ENCODE measurements at places on chromosomes 16 and 17. TPM values are rescaled to one million over a fixed set of nuclear protein-coding genes. Genes with fewer than 3 reads are reported as not detected.

GRCh38 chr17:78595135-78595810, 18.1 kb upstream of the DNAH17 start:
- DNase-seq: no peak

GRCh38 chr17:11081342-11081741, 159.7 kb upstream of the SHISA6 start:
- no peak for DNase-seq

GRCh38 chr17:77491921-77492445, 351.2 kb downstream of the SEC14L1 start:
- no peak for DNase-seq

- no peak for DNase-seq
Observed at GRCh38 chr16:4232541-4233386, 9.1 kb downstream of the SRL start.

GRCh38 chr16:11543661-11544393, 42.9 kb downstream of the LITAF start:
- no peak for DNase-seq

DNA sequence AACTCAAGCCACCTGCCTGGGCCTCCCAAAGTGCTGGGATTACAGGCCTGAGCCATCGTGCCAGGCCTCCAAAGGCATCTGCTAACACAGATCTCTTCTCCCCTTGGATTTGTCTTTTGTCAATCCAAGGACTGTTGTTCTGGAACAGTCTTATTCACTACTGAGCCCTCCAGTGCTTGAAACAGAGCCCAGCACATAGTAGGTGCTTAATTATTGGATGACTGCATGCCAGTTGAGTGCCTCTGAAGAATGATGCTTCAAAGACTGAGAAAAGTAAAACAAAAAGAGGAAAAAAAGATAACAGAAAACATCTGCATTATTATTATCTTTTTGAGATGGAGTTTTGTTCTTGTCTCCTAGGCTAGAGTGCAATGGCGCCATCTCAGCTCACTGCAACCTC, 1.7 kb upstream of the CRISPLD2 start:
- DNase-seq: no peak

DNA sequence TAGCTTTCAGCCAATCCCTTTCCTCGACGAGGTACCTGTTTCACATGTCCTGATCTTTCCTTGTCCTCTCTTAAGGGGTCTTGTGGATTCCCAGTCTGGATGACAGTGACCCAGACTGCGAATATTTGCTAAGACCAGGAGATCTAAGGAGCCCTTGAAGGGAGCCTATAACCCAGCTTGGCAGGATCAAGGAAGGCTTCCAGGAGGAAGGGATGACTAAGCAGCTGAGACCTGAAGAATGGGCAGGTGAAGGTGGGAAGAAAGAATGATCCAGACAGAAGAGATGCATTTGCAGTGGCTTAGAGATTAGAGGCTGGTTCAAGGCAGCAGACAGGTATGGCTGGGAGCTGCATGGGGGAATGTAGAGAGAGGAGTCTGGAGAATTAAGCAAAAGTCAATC, 1.9 kb upstream of the PDK2 start:
- no peak for DNase-seq

- no peak for DNase-seq
Observed at GRCh38 chr17:50003911-50004310, 8.9 kb upstream of the DLX3 start.

GRCh38 chr16:71526111-71526631, at the start of gene CHST4:
CHST4 (plus strand) TSS chr16:71526426; CDS start chr16:71536678, 10,252 bp downstream.
- DNase-seq: no peak

DNA sequence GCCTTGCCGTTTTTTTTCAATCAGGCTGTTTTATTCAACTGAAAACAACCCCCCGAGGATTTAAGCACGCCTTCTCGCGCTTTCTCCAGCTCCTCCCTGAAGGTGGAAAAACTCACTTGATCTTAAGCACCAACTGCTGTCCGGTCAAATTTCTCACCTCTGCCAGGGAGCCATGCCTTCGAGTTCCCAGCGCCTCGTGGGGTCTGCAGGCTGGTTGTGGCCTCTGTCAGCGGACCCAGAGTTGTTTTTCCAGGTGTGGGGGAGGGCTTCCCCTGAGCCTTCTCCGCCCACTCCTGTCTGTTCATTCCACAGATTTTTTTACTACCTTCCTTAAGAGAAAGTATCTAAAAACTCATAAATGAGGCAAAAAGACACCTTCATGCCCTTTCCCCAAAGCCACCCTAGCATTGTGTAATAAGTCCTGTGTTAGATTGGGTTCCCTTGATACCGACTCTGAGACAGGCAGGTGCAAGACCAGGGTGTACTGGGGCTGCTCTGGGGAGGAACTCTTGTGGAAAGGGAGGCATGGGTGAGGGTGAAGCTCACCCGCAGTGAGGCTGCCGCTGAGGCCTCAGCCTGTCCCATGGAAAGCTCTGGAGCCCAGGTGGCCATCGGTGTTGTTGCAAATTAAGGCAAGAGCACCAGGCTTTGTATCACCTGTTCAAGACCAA, 101.6 kb downstream of the AXIN2 start:
- DNase-seq: no peak

DNA sequence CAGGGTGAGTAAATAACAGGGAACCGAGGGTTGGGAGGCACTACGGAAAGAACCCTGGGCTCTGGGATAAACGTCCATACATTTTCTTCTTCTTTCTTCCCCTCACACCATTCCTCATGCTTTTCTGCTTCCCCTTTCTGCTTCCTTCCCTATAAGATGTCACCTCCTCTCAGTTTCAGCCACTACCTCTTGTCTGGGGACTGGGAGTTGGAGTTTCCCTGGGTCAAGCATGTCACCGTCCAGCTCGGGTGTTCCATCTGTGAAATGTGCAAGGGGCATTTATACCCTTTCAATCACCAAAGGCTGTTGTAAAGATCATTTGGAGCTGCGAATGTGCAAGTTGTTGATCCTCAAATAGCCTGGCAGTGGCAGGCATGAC, 17.5 kb upstream of the CCL22 start:
- DNase-seq: no peak

- peak; percentile 37 for DNase-seq
Observed at GRCh38 chr17:17416400-17417360, 60.1 kb upstream of the MED9 start.

- no peak for DNase-seq
Observed at GRCh38 chr17:43671031-43671692, 9.4 kb upstream of the MEOX1 start.

GRCh38 chr17:17933775-17934174, 38.4 kb downstream of the TOM1L2 start:
- no peak for DNase-seq

GRCh38 chr16:11298143-11298900, 17.2 kb upstream of the PRM1 start:
- DNase-seq: no peak

- no peak for DNase-seq
Observed at GRCh38 chr16:2835638-2836493, 5.8 kb downstream of the ZG16B start.

- DNase-seq: no peak
Observed at GRCh38 chr17:44309472-44309871, 1.1 kb downstream of the RUNDC3A start.

DNA sequence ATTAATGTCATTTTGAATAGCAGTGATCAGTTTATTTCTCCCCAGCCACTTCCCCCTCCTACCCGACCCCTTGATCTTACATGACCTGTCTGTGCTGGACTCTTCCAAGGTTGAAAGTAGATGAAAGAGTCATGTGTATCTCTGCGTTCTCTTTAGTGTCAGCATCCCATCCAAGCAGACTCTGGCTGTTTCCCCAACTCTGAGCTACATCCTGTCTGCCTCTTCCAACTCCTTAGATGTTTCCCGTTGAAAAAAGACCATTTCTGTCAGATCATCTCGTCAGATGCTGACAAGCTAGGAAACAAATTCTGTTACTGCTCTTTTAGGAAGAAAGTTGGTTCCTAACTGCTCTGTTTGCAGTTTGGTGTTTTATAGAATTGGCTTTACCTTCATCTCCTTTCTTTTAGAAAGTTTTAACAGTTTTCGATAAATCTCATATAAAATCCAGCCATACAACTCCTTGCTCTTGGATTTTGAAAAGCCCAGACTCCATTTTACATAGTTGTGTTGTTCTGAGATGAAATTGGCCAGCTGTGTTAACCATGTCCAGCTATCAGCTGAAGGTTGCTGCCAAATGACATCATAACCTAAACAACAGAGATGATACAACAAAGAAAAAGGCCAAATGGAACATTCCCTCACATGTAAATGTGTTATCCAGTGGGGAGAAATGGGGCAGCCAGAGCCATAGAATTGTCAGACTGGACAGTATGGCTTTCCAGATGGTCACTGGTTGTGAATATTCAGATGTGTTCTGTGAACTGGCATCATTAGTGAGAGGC, 43.5 kb downstream of the CYB561 start:
- no peak for DNase-seq

- DNase-seq: no peak
Observed at GRCh38 chr17:29885031-29885640, 44.9 kb downstream of the SSH2 start.

GRCh38 chr17:13741744-13742143, 140.0 kb upstream of the HS3ST3A1 start:
- DNase-seq: no peak

DNA sequence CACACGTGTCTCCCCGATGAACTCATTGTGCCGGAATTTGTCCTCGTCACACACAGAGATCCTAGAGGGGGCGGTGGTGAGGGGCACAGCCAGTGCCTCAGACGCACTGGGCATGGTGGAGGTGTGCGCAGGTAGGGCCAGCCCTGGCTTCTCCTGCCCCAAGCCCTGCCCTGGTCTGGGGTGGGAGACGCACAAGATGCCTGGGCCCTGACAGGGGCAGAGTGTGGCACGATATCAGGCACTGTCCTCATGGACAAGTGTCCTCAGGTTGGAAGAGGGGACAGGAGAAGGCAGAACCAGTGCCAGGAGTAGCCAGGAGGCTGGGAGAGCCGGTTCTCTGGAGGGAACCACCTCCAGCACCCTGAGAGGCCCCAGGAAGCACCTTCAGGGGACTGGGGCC, 20.0 kb downstream of the DOC2B start:
- no peak for DNase-seq

- peak; percentile 38 for DNase-seq
Observed at GRCh38 chr17:58277107-58277801, 3.5 kb downstream of the MPO start.

CACNG3 gene
- total RNA-seq: not detected

TSEN54 gene
- 59.2 TPM for total RNA-seq

CMTM1 gene
- total RNA-seq: 15.3 TPM

KRTAP2-2 gene
- total RNA-seq: not detected

TBC1D16 gene
- 1.2 TPM for total RNA-seq

SMURF2 gene
- 18.2 TPM for total RNA-seq

HSD17B2 gene
- total RNA-seq: not detected

C16orf89 gene
- not detected for total RNA-seq

OR1E2 gene
- not detected for total RNA-seq

DNAH3 gene
- not detected for total RNA-seq

SPATA2L gene
- 5.3 TPM for total RNA-seq

CA7 gene
- not detected for total RNA-seq

MAF gene
- 34.4 TPM for total RNA-seq

EFNB3 gene
- not detected for total RNA-seq
